Gastroesophageal sphincter (tissue), 4 donors: ENCODE measurements at places on chromosomes 5 and 9.

DNA sequence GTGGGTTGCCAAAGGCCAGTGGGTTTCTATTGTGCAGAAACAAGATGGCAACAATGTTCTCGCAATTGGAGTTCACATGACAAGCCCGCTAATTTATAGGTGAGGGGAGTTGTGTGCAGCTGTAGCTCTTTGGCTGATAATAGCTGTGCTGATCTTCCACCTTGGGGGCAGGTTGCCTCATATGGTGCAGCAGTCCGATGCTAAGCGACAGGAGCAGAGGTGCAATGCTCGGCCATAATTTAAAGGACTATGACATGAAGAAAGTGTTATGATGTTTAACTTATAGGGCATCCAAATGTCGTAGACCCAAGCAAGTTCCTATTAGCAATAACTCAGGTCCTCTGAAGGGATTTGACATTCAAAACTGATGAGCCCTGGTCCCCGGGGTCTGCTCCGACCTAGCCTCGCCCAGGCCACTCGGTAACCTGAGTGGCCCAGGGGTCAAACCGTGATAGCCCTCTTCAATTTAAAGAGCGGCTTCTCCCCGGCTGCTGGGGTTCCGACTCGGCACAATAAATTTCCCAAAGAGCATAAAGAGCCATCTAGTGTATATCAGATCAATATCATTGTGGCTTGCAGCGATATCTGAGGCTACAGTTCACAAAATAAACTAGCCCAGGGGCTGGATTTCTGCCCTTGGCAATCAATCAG, 724.0 kb downstream of the IRX1 start:
- ATAC-seq = no peak

DNA sequence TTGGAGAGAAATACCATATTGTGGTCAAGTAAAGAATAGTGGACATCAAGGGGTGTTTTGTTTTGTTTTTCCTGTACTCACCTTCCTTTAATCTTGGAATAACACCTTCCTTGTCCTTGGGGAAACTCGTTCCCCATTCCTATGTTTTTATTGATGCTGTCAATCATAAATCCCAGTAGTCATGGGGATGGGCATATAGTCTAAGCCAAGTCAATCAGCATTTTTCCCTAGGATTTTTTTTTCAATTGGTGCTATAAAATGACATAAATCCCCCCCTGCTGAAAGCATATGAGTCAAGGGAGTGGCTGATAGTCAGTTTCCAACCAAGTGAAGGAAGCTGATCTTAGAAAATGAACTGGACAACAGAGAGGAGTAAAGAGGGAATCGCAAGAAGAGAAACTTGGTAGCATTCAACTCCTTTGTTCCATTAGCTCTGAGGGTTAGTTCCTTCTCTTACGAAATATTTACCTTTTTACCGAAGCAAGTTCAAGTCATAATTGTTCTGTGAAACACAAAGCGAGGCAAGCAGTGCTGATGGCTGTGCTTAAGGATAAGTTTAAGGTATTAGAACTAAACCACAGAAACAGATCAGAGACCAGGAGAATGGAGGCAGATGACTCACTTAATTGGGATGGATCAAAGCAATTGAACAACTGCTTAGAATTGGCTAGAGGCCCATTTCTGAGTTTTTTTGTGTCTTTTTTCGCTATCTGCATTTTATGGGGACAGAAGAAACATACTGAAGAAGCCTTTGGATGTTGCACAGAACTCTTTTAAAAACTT, 218.6 kb downstream of the SEMA6A start:
- no peak for ATAC-seq

DNA sequence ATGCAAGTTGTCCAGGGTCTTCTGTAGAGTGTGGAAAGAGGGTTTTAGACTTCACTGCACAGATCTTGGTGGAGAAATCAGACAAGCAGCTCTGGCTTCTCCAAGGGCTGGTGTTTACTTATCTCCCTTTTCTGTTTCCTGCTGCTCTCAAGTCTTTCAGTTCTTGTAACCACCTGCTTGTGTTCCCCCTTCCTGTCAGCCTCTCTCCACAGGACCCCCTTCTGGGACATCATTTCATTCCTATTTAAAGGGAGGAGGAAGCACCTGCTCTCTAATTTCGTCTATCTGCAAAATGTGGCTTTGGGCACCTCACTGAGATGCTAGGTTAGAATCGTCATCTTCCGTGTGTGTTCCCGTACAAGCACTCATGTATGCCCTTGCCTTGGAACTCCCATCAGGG, 636.2 kb downstream of the MTRR start:
- no peak for ATAC-seq

DNA sequence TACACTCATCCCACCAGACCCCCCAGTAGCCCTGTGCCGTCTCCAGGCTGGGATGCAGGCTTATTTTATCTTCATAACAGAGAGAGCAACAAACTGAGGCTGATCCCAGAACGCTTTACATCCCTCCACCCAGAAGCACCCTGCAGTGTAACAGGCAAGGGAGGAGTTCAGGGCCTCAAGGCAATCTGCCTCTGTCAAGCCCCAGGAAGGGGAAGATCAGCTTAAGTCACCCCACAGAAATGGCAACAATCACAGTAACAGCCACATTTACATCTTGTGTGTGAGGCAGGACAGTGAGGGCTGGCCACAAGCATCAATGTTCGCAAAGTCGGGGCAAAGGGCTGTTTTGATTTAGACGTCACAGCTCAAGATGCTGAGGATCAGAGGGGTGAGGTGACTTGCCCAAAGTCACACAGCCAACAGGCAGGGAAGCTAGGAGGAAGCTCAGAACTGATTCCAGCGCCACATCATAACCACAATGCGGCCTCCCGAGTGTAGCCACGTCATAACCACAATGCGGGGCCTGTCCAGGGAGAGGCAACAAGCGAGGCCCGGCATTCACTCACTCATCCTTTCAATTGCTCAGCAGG, 14.4 kb downstream of the STK10 start:
- ATAC-seq = no peak

- no peak for ATAC-seq
Observed at GRCh38 chr5:36436306-36436705, 134.6 kb upstream of the RANBP3L start.

DNA sequence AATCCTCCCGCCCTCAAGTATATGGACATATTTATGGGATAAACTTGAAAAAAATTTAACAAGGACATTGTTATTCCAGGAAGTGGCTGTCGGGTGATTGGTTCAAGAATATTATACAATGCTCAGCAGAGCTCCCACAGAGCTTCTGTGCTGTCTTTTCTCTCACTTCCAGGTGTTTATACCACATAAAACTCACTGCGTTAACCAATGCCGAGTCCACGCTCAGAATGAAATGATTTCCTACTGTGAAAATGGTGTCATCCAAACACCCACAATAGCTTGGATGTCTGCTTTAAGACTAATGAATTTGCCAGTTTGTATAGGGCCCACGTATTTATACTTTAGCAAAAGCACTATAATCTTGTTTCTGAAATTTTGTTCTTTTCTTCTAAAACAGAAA, 368.2 kb downstream of the NDUFS4 start:
- ATAC-seq = no peak

GRCh38 chr9:98022447-98022846, 34.1 kb upstream of the NANS start:
- peak; percentile 46 for ATAC-seq

DNA sequence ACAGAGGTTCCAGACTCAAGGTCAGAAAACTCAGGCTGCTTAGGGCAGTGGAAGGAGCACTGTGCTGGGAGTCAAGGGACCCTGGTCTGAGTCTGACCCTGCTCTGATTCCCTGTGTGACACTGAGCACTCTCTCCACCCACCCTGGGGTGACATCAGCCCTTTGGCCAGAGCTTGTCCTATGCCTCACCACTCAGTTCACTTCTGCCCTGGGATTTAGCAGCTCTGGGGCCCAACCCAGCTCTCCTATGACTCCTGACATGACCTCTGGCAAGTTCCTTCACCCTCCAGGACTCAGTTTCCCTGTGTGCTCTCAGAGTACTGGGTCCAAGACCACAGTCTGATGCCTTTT, 63.9 kb downstream of the FAM114A2 start:
- peak; percentile 25 for ATAC-seq

GRCh38 chr9:111728143-111728542, 66.6 kb downstream of the SHOC1 start:
- no peak for ATAC-seq

GRCh38 chr9:6495466-6495865, 82.5 kb downstream of the UHRF2 start:
- ATAC-seq = no peak

- no peak for ATAC-seq
Observed at GRCh38 chr9:134318941-134319305, 7.3 kb upstream of the RXRA start.

DNA sequence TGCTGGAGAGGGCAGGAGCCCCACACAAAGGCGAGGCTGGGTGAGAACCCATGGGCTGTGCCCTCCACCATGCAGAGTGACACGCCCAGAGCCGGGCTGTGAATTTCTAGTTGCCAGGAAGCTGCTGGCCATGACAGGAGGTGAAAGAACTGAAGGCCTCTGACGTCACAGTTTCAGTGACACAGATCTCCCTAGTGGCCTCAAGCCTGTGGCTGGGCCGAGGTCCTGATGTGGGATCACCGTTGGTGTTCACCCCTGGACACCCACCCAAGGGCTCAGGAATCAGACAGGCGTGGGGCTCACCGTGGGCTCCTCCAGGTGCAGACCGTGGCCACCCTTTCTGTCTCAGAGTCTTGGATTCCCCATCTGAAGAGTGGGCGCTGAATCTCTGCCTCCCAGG, 39.9 kb downstream of the MSX2 start:
- ATAC-seq = no peak

DNA sequence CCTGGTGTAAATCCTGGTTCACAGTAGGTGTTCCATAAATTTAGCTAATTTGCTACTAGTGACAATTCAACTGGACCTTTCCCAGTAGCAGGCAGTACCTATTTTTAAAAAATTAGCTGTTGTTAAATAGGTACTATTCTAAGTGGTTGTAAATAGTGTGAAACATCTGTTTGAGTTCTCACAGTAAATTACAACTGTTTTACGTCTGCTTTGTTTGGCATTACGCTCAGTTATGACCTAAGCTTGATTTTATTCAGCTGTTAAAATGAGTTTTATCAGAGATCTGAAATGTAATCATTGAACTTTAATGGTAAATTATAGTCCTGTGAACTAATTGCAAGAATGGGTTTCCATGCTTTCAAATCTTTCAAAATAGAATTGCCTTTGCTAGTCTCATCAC, 93.9 kb downstream of the GPBP1 start:
- ATAC-seq = no peak

GRCh38 chr9:134361843-134362414, 35.7 kb downstream of the RXRA start:
- ATAC-seq = no peak
